Activated T-cell treated with anti-CD3 and anti-CD28 coated beads for 48 hours (primary cell): ENCODE measurements at places on chromosomes 7 and 10.

GRCh38 chr7:148588670-148589131 lies 1.9 kb upstream of the C7orf33 start:
- DNase-seq, result no peak

DNA sequence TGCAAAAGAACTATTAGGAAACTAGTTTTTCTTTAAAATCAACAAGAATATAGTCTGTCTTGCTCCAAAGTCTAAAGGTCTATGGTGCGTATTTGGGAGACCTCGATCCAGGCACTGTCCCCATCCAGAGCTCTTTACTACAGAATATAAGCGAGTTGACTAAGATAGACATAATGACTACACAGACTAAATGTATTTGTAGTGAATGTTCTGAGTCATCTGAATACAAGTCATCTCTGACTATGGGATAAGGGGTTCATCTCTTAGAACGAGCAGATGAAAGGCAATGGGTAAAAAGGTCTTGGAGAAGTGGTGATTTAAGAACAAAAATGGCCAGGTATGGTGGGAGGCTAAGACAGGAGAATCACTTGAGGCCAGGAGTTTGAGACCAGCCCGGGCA lies 136.0 kb upstream of the RSU1 start:
- DNase-seq, result no peak

GRCh38 chr10:86707505-86707904 lies 39.2 kb downstream of the LDB3 start:
- no peak for DNase-seq

DNA sequence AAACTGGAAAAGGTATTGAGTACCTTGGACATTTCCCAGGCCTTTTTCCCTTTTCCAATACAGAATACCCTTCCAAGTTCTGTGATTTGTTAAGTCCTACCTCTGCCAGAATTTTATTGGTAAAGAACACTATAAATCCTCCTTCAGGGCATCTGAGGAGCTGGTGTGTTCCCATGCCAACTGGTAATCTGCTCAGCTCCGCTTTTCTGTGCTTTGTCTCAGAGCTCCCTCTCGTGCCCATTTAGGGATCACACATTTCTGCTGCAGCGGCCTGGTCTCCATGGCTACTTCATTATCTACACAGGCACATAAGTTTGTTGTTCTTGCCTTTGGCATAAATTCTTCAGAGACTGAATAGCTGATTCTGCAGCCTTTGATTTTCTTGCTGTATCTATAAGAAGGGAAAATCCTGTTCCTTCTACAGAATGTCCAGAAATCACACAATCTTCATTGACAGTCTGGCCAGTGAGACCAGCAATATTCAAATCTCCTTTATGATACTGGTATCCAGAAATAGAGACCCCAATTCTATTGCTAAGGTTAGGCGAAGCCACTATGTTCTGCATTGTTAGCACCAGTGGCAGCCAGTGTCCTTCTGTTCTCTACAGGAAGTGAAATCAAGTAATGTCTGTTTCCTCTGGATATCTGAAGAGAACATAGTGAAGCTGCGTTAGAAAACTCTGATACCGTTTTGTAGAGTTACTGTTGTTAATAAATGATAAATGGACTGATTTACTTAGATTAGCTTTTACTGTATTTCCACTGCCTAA lies 51.9 kb downstream of the DENND11 start:
- DNase-seq, result no peak

DNA sequence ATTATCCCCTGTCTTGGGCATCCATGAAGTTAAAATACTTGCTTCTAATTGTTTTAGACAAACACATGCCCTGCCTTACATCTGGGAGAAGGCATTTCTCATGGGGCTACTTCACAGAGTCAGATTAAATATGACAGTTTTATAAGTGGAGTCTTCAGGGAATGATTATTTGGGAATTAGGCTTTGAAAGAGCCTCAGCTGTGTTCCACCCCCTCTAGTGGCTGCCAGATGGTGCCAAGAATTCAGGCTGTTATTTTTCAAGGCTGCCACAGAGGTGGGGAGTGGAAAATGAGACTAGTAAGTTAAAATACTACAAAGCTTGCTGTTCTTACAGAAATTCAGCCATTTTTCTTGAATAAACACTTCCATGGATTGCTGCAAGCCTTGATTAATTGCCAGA lies 45.8 kb upstream of the DNAH11 start:
- DNase-seq, result no peak

DNA sequence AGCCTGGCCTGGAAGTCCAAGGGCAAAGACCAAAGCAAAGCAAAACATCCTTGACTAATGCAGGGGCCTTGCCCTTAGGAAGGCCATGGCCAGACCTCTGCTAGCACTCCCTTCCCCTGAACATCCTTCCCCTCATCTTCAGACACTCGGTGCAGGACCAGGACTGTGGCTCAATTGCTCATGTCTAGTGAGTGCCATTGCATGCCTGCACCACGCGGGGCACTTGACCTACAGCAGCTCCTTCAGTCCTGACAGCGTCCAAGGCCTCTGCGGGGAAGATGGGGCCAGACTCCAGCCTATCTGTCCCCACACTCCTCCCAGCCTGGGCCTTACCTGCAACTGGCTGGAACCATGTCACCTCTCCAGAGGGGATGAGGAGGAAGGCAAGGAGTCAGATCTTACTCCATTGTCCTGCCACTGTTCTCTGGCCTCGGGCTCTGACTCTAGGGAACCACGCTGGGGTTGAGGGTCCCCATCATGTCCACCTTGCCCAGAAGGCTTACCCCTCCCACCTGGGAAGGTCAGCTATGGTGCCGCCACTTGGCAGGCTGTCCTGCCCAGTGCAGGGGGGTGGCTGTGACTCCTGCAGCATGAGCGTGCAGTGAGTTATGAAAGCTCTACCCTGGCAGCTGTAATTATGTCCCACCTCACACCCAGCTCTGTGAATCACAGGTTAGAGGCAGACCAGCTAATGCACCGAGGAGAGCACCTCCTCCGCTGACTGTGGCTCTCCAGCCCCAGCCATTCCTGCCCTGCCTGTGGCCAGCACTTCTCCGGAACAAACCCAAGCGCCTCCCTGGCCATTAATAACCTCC lies 16.1 kb downstream of the DRGX start:
- DNase-seq, result no peak

- no peak for DNase-seq
Measured at GRCh38 chr10:18875477-18875876, 173.1 kb upstream of the MALRD1 start.

GRCh38 chr10:106771154-106771553 lies 393.4 kb downstream of the SORCS1 start:
- no peak for DNase-seq

DNA sequence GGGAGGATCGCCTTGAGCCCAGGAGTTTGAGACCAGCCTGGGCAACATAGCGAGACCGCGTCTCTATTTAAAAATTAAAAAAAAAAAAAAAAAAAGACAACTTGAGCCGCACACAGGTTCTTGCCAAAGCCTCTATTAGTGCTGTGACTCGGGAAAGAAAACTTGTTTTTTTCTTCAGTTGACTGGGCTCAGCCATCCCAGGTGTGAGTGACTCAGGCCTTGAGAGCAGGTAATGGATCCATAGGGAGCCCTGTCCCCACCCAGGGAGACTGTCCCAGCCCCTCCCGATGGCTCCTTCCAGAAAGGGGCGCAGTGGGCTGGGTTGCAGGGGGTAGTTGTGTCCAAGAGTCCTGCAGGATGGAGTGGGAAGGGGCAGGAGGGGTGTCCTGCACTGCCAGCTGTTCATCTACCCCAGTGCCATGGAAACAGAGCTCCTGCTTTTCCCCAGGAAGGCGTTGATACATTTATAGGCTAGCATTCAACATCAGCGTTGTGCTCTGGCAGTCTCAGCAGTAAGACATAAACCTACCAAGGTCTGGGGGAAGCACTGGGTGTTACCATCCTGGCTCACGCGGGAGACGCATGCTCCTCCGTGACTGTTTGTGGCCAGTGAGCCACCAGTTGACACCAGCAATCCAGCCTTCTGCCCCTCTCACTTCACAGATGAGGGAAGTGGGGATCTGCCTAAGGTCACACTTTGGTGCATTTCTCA lies 126.6 kb downstream of the CUX1 start:
- no peak for DNase-seq

DNA sequence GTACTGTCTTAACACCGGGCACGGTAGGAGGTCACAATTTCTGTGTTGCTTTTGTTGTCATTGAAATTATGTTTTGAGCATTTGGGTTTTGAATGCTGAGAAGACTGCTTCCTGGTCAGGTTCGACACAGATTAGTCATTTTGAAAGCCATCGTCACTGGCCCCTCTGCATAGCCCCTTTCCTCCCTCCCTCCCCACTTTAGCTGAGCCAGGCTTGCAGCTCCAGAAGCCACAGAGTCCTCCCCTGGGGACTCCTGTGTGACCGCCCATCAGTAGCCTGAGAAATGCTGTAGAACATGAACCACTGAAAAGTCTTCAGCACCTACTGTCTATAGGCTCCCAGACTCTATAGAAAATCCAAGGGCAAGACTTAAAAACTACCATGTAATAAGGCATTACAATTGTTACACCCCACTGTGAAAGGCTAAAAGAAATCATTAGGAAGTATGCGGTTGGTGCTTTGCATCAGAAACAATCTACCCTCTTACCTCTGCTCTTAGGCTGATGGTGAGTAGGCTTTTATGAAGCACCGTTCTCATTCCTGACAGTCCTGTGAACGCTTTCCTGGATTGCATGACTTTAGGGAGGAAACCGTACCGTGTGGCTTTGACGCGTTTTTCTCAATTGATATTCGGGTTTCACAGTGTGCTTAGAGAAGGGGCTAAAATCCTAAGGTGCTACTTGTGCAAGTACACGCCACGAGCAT lies 24.8 kb downstream of the JCAD start:
- DNase-seq, result no peak

DNA sequence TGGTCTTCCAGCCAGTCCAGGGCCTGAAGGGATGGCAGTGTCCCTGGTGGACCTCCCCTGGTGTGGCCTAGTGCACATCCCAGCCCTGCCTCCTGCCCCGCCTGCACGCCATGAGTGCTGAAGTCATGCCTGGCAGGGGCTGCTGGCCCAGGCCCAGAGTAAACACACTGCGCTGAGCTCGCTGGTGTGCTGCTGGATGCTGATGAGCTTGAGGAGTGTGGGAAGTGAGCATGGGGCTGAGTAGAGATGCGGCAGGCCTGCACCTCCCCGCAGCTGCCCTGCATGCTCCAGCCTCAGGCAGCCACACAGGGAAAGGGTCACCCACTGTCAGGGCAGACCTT lies 43.2 kb downstream of the HTRA1 start:
- DNase-seq, result no peak

DNA sequence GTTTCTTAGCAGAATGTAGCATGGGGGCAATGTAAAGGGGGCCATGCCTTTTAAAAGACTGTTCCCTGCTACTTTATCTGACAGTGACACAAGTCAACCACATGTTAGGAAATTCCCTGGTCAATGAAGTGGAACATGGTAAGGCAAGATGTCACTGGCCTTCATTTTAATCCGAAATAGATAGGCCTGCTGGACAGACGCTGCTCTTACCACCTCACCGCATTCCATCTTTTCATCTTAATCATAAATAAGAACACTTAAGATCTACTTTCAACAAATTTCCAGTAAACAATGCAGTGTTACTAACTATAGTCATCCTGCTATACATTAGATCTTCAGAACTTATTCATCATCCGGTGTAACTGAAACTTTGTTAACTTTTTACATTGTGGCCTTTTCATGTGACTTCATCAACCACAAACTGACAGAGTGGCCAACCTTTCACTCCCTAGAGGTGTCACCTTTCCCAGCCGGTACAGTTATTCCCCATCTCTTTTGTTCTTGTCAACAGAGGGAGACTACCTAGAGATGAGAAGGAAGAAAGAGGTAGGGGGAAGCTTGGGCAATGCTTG lies 15.6 kb downstream of the ASB4 start:
- DNase-seq, result peak; percentile 6

- DNase-seq, result no peak
Measured at GRCh38 chr10:30812018-30812851, 182.7 kb upstream of the LYZL2 start.

- no peak for DNase-seq
Measured at GRCh38 chr10:102611514-102612087, 32.7 kb upstream of the TRIM8 start.

GRCh38 chr10:108469940-108470339 lies 1305.4 kb upstream of the SORCS1 start:
- no peak for DNase-seq

DNA sequence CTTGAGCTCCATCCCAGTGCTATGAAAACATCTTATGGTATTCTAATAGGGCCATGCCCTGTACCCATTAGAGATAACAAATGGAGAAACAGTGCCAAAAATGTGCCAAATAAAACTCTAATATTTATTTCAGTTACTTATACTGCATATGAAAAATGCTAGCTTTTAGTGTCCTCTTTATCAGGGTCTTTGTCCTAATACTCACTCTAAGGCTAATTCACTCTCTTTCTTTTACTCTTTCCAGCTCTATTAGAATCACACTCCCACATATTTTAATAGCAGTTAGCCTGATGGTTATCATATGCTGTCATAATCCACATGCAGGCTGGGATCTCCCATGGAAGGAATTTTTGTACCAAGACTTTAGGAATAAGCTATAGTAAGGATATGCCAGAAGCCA lies 408.4 kb downstream of the ETV1 start:
- DNase-seq, result no peak

GRCh38 chr10:127922675-127923366 lies 15.9 kb downstream of the PTPRE start:
- no peak for DNase-seq

DNA sequence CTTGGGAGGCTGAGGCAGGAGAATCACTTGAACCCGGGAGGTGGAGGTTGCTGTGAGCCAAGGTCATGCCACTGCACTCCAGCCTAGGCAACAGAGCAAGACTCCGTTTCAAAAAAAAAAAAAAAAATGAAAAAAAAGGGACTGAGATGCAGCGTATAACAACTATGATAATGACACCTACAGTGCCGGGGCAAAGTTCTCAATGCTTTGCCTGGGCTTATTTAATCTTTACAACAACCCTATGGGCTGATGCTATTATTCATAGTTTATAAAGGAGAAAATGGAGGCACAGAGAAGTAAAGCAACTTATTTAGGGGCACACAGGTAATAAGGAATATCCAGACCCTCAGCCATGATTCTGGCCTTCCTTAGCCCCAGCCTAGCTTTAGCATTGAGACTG lies 47.6 kb downstream of the SUGCT start:
- no peak for DNase-seq

DNA sequence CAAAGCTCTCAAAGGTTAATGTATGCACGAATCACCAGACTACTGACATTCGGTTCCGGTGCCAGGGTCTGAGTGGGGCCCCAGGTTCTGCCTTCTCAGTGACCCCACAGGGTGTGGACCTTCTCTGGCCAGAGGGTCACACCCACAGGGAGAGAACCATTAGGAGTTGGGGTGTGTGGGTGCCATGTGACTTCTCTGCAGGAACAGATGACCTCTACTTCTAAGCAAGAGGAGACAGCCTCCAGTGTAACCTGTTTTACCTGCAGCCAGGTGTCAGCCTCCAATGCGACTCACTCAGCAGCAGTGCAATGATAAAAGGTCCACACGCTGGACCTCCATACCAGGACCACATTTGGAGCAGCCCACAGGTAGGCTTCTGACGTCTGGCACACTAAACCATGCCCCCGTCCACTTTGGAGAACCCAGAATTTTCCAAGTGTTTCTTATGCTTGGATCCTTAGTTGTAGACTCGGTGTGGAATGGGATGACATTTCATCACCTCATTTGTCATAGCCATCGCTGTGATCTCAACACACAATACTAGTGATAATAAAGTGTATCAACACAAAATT lies 16.2 kb upstream of the INSIG1 start:
- no peak for DNase-seq

- DNase-seq, result no peak
Measured at GRCh38 chr7:45993621-45994020, 72.5 kb upstream of the IGFBP3 start.
